ENCODE measurements at places on chromosomes 4 and X.

DNA sequence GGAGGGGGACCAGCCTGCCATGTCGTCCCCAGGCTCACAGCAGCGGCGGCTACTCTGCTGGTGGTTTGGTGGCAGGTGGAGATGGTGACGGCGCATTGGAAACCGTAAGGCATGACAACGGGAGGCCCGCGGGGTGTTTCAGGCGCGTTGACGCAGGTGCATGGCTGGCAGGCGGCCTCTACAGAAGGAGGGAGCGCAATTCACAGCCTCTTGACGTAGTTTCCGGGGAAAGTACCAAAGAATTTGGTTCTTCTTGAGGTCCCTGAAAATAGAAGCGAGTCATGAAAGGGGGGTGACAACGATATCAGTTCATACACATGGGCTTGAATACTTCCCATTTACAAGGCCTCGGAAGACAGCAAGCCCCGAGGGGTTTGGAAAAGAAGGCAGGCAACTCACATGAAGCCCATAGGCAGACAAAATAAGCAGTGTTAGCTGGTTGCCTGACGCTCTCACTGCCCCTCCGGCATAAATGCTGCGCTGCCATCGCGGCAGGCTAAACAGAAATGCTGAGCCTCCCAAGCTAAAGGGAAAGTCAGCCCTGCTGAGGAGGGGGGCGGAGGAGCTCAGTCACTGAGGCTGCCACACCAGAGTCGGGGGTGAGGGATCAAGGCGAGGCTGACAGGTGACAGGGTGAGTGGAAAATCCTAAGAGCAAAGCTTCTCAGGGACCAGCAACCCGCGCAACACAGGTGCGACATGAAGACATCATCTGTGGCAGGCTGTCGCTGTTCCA, 52.3 kb upstream of the PDLIM3 start:
- DNase-seq = peak; percentile 52

GRCh38 chr4:66590488-66591215, 920.4 kb upstream of the EPHA5 start:
- no peak for DNase-seq

DNA sequence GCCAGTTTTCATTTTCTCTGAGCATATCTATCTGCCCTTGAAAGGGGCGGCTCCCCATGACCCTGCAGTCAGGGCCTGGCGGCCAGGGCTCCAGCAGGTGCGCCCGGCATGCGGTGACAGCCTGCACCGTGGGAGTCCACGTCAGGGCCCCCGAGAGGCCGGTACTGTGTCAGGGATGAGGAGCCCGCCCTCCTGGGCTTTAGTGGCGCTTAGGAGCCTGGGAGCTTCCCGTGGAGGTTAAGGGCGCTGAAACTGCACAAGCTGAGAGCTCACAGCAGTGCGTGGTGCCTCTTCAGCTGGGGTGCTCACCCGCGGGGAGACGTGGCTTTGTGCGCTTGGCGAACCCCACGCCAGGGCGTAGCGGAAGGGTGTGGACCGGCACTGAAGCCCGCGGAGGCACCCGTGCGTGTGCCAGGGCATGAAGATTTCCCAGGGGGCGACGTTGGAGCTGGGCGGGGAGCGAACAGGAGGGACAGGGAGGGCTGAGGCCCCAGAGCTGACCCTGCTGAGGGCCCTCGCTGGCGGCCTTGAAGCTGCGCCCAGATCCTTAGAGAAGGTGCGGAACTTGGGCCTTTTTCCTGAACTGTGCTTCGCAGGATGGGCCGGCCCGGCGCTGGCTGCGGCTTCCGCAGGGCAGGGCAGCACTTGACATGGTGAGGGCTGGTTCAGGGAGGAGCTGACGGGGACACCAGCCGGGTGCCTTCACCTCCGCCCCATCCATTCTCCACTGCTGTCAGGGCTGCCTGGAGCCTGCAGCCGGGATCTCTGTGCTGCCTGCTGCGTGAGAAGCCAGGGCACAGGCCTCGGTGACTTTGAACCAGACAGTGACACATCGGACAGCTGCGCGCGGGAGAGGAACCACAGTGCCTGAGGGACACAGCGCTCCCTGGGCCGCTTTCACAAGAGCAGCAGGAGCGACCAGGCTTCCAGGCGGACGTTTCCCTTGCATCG, 32.9 kb downstream of the HTT-AS start:
- DNase-seq = peak; percentile 13

- no peak for DNase-seq
Observed at GRCh38 chr4:100391863-100392262, 126.0 kb downstream of the EMCN start.

DNA sequence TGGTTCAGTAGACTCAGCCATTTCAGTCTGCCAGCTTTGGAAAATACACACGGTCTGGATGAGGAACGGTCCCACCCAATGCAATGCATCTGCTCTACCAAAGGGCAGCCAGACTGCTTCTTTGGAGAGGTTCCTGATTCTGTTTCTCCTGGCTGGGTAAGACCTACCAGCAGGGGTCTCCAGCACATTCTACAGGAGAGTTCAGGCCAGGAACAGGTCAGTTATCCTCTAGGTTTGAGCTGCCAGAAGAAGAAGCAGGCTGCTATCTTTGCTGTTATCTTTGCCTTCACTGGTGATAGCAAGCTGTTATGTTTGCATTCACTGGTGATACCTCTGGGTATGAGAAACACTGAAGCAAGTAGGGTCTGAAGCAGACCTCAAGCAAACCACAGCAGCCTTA, 45.5 kb upstream of the PBDC1 start:
- no peak for DNase-seq

GRCh38 chr4:89616382-89616781, 220.6 kb downstream of the SNCA start:
- no peak for DNase-seq

DNA sequence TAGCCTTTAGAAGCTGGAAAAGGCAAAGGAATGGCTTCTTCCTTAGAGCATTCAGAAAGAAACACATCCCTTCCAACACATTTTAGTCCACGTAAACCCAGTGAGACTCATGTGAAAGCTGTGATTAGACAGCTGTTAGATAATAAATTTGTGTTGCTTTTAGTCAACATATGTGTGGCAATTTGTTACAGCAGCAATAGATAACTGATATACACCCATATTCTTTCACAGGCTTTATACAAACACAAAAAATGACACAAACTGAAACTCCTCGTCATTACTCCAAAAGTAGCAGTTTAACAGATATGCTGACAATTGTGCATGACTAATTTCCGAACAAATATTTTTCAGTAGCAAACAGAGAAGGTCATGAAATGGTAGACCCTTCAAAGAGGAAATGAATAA, 65.3 kb downstream of the ANTXR2 start:
- DNase-seq = no peak

DNA sequence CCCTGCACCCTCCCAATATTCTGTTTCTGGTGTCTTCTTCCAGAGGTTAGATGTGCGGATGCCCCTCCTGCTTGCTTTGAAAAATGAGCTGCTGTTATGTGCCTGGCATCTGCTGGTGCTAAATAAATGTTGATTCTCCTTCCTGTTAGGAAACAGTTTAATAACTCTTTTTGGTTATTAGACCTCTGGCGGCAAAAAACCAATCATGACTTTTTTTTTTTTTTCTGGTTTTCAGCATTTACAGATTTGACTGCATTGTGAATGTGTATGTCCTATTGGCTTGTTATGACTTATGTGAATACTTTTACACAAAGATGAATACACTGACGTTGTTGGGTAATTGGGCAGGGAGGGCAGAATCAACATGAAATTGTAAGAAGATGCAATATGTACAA, 13.6 kb upstream of the TMEM156 start:
- no peak for DNase-seq

DNA sequence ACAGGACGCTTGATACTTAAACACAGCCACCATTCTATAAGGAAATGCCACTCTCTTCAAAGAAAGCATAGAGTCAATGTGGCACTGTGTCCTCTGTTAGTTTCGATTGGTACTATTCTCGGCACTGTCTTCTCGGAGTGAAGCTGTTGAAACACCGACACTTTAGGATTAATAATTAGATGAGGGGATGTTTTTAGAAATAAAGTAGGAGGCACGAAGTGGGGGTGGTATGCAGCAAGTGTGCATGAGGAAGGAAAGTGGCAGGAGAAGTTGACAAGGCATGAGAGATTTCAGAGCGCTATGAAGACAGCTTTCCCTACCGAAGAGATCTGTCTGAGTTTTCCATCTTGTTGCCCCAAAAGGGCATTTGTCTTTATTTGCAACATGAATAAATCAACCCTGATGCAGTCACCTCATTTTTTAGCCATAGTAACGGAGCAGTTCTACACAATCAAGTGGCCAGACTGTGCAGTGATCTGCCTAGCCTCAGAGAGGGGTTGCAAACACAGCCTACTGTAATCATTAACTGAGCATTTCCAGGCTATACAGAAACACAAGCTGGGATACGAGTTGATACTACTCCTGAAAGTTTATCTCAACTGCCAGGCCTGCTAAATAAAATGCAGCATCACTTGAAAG, 8.3 kb downstream of the GPRIN3 start:
- no peak for DNase-seq

- no peak for DNase-seq
Observed at GRCh38 chr4:138775890-138776289, 239.7 kb upstream of the NOCT start.

GRCh38 chr4:185304541-185304940, 91.2 kb downstream of the LRP2BP start:
- DNase-seq = no peak

GRCh38 chr4:978957-979701, 5.8 kb upstream of the DGKQ start:
- no peak for DNase-seq

DNA sequence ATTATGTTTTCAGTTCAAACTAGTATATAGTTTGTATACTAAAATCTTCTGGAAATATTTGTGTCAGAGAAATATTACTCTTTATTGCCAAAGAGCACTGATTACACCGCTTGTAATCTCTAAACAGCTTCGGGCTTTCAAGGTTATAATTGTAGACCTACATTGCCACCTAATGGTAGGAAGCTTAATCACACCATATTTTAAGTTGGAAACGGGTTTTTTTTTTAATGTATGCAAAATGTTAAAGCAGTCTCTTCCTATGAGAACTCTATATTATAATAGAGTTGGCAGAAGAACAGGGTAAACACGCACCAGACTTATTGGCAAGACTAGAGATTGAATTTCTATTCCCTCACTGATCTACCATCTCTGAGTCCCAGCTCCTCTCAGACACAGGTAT, 19.5 kb upstream of the NFXL1 start:
- DNase-seq = peak; percentile 17

DNA sequence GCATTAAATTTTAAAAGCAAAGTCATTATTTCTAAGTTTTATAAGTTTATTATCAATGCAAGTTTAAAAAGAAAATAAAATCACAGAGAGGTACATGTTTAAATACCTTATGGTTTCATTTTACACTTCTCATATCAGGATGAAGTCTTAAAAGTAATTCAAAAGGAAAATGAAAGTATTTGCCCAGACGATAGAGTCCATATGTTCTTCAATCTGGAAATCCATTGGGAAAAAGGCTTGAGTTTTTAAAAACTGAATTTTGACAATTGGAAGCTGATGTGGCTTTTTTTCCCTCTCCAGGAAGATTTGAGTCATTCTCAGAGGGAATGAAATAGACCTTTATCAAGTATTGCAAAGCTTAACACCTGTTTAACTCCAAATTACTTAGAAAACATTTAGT, 37.1 kb downstream of the MAB21L2 start:
- no peak for DNase-seq

DNA sequence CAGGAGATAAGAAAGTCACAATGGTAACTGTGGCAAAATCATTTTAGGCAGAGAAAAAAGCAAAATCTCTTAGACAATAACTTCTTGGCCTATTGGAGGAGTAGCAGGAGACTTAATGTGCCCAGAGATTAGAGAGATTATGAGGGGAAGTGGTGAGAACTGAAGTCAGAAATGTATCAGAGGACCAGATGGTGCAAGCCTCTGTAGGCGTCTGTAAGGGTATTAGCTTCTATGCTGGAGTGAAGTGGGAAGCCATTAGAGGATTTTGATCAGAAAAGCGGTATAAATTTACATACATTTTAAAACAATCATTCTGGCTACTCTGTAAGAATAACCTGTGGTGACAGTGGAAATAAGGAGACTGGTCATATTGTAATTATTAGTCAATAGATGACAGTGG, 236.7 kb downstream of the FAT4 start:
- DNase-seq = no peak

DNA sequence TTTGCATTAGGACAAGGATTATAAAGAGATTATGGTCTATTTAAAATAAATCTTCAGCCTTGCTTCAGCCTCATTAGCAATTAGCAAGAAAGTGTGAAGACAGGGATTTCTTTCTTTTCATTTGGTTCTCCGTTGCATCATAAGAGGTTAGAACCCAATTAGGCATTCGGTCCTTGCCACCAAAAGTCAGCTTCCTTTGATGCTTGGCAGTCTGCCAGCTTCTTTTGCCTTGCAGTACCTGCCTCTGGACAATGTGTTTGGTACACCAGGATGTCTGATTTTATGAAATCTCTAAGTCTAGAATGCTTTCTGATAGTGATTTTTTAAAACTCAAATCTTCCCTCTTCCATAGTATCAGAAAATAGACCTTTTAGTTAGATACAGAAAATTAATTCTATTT, 12.4 kb downstream of the SMIM20 start:
- DNase-seq = no peak

GRCh38 chr4:87910795-87911194, 64.7 kb upstream of the SPP1 start:
- no peak for DNase-seq

- no peak for DNase-seq
Observed at GRCh38 chr4:135601351-135601750, 1399.8 kb upstream of the PABPC4L start.

- DNase-seq = no peak
Observed at GRCh38 chr4:10662937-10663336, 21.6 kb downstream of the CLNK start.

- DNase-seq = no peak
Observed at GRCh38 chr4:118410138-118410537, 57.3 kb upstream of the PRSS12 start.

DNA sequence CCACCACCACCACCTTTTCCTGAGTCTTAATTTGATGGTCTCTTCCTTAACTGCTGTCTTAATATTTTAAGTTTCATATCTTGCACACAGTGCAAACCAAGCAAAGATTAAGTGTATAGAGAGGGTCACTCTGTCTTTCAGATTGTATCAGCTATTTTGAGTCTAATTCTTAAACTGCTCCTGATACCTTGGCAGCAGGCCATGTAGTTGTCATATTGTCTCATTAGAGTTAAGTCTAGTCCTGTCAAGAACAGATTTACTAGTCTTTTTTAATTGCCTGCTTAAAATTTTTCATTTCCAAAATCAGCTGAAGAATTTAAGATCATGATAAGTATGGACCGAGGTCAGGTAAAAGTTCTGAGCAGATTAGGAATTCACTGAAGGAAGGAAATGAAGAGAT, 51.5 kb downstream of the FHIP1A start:
- DNase-seq = no peak

- DNase-seq = peak; percentile 20
Observed at GRCh38 chr4:26321373-26322221, 783 bp downstream of the RBPJ start.

GRCh38 chr4:79249881-79250503, 75.9 kb downstream of the NAA11 start:
- DNase-seq = no peak

- DNase-seq = peak; percentile 28
Observed at GRCh38 chr4:128060121-128060698, 902 bp upstream of the LARP1B start.

DNA sequence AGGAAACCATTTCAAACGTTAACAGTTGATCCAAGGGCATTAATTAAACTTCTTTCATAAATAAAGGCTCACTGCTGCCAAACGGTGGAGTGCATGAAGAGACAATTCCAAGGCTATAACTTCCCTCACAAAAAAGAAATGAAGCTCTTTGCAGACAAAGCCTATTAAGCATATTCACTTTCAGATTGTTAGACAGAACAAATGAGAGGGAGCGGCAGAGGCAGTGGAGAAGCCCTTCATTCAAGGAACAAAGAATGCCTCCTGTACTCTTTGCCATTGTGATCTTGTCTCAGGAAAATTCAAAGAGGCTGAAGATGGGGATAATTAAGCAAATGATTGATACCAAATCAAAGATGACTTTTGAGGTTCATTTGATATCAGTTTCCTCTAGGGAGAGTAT, 370.5 kb upstream of the FAT1 start:
- DNase-seq = no peak

Measured in T-helper 2 cell (primary cell).